ENCODE measurements at places on chromosomes 1 and 21. TPM values are rescaled to one million over a fixed set of nuclear protein-coding genes. Genes with fewer than 3 reads are reported as not detected.

- DNase-seq: no peak
These were observed 3.0 kb downstream of the GPN2 start for GRCh38 chr1:26887125-26887524.

DNA sequence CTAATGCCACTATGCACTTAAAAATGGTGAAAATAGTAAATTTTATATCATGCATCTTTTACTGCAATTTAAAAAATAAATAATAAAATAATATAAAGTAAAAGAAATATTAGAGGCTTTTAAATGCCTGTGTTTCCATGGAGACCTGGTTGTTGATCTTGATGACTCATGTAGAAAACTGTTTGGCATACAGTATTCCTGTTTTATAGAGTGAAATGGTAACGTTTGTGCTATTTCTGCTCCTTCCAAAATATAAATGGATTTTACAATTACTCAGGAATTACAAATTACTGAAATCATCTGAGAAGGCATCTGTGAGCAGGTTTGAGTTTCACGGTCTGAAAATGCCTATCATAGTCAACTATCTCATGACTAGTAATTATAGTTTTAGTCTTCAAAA lies 98.4 kb upstream of the USP25 start:
- no peak for DNase-seq

DNA sequence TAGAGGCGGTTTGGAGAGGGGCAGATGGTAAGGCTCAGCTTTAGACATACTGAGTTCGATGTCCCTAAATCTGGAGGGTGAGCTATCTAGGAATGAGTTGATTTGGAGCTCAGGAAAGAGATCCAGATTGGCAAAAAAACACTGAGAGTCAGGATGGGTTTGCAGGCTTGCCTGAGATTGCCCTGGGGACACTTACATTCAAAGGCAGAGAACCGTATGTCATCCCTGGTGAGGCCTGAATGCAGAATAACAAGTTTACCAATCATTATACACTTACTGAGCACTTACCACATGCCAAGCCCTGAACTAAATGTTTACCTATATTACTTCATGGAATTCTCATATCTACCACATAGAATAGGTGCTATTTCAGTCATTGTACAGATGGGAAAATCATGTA lies 27.5 kb downstream of the TFAP2E start:
- DNase-seq: no peak

DNA sequence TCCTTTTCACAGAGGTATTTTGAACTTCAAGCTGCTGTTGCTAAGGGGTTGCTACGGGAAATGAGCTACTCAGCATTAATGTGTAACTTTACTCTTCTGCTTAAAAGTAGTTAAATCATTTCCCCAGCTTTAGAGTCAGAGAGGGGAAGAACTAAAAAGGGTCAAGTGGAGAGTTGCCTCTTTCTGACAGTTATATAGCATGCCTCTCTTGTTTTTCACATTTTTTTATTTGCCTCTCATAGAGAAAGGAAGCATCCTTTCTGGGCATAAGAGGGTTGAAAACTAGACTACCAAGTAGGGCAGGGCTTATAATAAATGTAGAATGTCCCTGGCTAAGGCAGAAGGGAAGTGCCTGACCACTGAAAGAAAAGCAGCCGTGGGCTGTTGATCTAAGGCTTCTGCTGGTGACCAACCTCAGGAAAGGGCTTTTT lies 10.1 kb upstream of the ELAVL4 start:
- DNase-seq: no peak

- DNase-seq: no peak
These were observed 19.7 kb downstream of the MRPL37 start for GRCh38 chr1:54219688-54220003.

GRCh38 chr1:19613171-19613703 lies 30.9 kb upstream of the NBL1 start:
- DNase-seq: no peak

DNA sequence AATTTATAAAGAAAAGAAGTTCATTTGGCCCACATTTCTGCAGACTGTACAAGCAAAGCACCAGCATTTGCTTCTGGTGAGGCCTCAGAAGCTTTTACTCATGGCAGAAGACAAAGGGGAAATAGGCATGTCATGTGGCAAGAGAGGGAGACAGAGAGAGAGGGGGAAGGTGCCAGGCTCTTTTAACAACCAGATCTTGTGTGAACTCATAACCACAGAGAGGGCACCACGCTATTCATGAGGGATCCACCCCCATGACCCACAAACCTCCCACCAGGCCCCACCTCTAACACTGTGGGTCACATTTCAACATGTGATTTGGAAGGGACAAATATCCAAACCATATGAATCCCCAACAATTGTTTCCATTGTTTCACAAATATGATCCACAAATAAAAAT lies 467.9 kb downstream of the SIPA1L2 start:
- DNase-seq: no peak

DNA sequence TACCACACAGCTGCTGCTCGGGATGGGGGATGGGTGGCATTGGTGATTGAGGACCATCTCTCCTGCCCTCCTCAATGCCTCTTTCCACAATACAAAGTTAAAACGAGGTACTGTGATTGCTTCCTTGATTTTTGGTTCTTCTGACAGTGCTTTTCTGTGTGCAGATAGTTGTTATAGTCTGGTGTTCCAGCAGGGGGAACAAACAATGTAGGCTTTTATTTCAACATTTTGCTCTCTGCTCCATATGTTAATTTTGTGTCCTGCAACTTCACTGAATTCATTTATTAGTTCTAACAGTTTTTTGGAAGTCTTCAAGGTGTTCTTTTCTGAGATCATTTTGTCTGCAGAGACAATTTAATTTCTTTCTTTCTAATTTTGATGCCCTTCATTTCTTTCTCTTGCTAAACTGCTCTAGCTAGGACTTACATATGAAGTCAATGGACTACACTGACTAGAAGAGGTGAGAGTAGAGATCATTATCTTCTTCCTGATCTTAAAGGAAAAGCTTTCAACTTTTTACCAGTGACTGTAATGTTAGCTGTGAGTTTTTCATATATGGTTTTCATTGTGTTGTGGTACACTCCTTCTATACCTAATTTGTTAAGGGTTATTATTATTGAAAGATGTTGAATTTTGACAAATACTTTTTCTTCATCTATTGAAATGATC lies 45.4 kb downstream of the TNFSF18 start:
- DNase-seq: no peak

The CFHR3 gene
- polyA plus RNA-seq: 0.10 TPM

The CFHR4 gene
- polyA plus RNA-seq: 0.04 TPM

The RAD54L gene
- polyA plus RNA-seq: 0.38 TPM

The MAD2L2 gene
- 47.1 TPM for polyA plus RNA-seq

All from urinary bladder (tissue), 4 donors.